ENCODE measurements at places on chromosomes 2 and 18.

GRCh38 chr2:145160855-145161254, 640.9 kb upstream of the ZEB2 start:
- no peak for DNase-seq

GRCh38 chr2:7619203-7619970, 702.2 kb downstream of the RNF144A start:
- no peak for DNase-seq

GRCh38 chr2:96923810-96924774, 54.2 kb upstream of the SEMA4C start:
- DNase-seq: no peak

DNA sequence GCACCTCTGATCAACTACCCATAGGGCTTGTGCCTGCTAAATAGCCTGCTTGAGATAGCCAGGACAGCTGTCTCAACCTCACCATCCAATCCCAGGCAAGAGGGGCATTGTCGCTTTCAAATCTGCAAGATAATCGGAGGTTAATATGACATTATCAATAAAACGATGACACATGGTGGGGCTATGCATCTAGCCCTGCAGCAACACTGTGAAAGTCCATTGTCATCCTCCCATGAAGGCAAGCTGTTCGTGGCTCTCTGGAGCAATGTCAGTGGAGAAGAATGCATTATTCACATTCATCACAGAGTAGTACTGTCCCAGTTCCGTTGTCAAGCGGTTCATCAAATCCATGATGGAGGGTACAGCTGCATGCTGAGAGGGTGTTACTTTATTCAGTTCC, 18.9 kb upstream of the KLHL23 start:
- no peak for DNase-seq

DNA sequence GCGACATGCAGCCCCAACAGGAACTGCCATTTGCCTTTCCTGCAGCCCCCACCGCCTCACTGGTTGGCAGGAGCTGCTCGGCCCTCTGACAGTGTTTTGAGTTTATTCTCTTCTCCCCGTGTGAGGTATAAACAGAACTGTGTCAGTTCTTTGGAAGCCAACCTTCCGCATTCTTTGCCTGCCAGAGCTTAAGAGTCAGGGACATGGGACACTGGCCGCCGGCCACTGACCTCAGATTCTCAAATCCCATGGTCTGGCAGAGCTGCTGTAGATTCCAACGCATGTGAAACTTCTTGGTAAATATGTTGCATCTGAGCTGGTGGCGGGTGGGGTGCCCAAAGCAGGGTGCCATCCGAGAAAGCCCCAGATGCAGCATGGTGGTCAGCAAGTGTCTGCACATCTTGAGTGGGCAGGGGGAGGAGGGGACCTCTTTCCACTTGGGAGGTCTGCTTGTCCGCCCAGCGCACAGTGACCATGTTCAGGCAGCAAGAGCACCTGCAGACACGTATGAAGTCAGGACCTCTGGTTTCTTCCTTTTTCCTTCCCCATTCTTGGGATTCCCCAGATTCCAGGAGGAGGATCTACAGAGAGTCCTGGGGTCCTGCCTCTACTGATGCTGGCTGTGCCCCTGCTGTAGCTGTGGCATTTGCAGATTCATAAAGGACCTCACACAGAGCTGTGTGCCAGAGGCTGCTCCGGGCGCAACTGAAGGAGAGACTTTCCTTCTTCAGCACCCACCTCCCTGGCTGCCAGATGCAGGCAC, 23.8 kb downstream of the ASB18 start:
- no peak for DNase-seq

DNA sequence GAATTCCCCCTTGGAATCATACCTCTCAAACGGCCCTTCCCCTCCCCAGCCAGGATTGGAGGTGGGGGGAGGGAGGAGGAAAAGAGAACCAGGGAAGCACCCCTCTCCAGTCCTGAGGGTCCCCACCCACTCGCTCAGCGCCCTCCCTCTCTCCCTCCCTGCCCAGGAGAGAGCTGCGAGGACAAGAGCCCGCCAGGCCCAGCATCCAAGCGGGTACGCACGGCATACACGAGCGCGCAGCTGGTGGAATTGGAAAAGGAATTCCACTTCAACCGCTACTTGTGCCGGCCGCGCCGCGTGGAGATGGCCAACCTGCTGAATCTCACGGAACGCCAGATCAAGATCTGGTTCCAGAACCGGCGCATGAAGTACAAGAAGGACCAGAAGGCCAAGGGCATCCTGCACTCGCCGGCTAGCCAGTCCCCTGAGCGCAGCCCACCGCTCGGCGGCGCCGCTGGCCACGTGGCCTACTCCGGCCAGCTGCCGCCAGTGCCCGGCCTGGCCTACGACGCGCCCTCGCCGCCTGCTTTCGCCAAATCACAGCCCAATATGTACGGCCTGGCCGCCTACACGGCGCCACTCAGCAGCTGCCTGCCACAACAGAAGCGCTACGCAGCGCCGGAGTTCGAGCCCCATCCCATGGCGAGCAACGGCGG, 14.4 kb downstream of the HOXD3 start:
- no peak for DNase-seq

DNA sequence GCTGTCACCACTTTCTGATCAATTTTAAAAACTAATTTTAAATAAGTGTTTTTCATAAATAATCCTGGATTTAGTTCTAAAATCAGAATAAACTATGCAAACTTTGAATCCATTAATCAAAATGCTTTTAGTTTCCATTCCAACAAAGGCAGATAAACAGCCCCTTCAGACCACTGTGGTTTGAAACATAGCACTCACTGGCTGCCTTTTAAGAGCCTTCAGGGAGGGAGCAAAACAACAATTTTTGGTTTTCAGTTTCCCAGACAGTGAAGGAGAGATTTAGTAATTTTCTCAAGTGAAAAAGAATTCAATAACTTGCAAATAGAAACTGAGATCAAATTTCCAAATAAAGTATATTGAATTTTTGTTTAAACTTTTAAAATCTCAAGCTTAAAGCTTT, 46.1 kb downstream of the CDK15 start:
- no peak for DNase-seq

GRCh38 chr18:62621546-62621945, 93.8 kb upstream of the PHLPP1 start:
- no peak for DNase-seq

Measured in KBM-7 (cell line).